ENCODE measurements at places on chromosomes 4 and X.

DNA sequence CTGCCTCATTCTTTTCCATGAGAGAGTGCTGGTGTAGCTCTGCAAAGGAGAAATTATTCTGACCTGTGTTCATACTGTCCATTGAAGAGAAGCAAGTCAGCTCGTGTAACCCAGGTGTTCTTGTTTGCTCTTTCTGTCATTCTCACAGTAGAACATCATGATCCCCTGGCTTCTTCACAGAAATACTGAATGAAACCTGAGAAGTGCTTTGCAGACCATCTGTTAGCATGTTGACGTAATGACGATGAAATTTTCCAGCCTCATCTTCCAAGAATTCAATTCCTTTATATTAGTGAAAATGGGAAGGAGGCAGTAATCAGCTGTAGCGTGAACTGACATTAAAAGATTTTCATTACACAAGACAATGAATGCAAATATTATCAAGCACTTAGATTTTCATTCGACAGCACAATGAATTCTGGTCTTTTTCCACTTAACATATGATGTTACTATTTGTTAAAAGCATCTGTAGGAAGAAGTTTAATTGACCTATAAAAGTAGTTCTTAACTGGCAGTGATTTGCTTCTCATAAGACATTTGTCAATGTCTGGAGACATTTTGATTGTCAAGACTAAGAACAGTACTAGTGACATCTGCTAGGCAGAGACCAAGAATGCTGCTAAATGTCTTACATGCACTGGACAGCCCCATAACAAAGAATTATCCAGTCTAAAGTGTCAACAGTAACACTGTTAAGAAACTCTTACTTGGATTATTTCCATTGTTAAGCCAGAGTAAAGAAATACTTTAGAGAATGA is 246.3 kb downstream of the BANK1 start:
- no peak for DNase-seq

DNA sequence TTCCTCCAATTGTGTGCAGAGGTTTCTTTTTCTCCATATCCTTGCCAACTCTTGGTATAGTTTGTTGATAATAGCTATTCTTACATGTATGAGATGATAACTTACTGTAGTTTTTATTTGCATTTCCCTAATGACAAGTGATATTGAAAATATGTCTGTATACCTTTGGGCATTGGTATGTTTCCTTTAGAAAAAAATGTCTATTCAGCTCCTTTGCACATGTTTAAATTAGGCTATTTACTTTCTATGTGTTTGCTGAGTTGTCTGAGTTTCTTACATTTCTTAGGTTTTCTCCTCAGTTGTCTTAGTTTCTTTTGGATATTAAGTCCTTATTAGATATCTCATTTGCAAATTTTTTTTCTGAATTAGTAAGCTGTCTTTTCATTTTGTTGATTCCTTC is 487.3 kb upstream of the EPHA5 start:
- no peak for DNase-seq

DNA sequence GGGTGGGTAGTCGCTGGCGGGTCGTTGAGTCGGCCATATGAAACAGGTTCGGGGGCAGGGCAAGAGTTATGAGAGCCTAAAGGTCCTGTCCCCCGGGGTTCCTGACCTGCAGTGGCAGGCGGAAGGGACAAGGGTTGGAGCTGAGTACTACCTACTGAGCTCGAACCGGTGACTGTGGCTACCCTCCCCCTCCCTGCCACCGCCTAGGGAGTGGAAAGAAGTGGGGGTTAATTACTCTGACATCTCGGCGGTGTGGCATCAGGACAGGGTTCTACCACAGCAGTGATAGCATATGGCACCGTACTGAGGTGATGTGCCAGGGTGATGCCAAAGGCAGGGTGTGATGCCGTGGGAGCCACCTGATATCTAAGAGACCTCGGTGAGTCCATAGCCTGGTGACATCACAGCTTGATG is 307 bp downstream of the ATG4A start:
- no peak for DNase-seq

- DNase-seq = no peak
Measured at GRCh38 chr4:16722416-16722815, 176.0 kb downstream of the LDB2 start.

DNA sequence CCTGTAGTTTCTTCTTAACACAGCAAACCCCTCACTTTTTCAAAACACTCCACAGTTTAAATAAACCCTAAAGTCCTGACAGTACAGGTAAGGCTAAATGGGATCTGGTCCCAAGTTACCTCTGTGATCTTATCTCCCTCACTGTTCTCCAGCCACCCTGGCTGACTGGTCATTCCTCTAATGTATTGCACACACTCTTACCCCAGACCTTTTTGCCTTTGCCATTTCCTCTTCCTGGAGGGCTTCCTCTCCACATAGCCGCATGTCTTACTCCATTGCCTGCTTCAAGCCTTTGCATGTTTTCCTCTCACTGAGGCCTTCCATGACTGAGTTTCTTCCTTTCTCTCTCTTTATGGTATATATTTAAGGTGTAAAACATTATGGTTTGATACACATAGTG is 19.5 kb upstream of the ANXA3 start:
- DNase-seq = no peak

DNA sequence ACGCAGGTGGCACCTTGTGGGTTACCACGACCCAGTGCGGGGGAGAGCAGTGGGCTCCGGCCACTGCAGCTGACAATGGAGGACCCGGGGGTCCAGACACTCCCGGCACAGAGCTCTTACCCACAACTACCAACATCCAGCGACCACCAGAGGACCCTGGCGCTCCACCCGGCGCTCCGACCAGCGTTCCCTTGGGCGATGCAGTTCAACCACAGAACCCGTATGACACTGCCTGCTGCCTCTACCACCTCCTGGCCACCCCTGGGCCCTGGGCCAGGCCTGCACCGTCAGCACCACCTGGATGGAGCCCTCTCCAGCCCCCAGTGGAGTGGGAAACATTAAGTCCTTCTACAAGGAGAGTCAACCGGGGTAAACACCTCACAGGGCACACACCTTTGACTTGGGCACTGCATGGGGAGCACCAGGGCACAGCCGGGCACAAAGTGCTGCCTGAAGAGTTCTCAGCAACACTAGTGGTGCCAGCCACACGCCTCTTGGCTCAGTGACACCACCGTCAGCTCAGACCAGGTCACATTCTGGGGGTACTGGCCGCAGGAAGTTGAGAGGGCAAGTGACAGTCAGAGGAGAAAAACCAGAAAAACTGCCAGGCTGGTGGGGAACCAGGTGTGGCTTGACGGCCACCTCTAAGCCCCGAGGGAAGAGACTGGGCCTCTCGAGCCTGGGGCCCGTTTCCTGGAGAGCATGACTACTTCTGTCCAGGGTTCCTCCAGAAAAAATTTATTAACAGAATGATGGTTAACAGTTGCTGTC is 2.6 kb downstream of the CTBP1 start:
- peak; percentile 94 for DNase-seq

DNA sequence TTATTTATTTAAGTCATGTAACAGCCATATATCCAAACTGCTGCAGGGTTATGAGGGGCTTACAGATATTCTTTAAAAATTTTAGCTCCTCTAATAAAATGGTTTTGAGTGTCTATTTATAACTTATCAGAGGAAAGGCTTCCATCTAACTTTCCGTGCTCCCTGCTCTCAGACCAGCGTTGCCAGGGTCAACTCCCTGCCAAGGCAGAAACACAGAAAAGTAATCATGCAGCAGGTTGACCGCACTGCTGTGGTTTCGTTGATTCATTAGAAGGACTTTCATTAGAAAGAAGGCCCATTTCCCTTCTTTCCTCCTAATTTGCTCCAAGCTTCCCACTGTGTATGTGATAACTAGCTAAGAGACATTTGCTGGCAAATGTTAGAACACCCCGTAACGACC is 33.9 kb downstream of the BCLAF3 start:
- no peak for DNase-seq

DNA sequence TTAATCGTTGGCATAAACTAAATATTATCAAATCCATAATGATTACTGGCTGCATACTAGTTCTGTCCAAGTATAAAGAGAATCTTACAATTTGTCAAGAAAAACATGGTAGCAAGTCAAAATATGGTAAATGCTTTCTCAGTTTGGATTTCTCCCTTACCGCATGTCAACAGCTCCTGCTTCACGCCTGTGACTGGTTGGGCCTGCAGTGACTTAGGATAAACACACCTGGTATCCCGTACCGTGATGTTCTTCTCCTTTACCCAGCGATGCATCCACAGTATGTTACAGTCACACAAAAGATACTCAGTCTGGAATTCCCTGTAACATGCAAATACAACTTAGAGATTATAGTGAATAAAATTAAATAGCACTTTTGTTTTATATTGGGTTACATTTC is 71.1 kb downstream of the ADGRA3 start:
- no peak for DNase-seq

- DNase-seq = no peak
Measured at GRCh38 chrX:140983730-140984129, 18.7 kb upstream of the SPANXB1 start.

Data from upper lobe of left lung (tissue), 6 donors.